RWPE1 (cell line): ENCODE measurements at places on chromosomes 1 and 21.

DNA sequence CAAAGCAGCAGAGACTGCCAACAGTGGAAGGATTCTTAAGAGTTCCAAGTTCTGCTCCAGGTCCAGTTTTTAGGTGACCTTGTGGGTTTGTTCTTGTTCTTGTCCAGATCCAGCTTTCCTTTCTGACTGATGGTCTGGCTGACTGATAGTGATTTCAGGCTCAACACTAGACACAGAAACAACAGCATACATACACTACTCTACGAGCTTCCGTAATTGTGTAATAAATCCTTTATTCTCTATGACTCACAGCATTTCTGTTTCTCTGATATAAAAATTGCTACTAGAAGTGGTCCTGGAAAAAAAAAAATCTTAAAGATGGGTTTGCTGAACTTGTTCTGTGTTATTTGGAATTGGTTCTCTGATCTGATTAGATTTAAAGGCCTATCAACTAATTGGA lies 62.2 kb upstream of the PTCH2 start:
- DNase-seq: no peak

- no peak for DNase-seq
Observed at GRCh38 chr1:47622776-47623556, 185.1 kb downstream of the FOXD2 start.

GRCh38 chr1:243715285-243715684 lies 134.8 kb downstream of the AKT3 start:
- no peak for DNase-seq

DNA sequence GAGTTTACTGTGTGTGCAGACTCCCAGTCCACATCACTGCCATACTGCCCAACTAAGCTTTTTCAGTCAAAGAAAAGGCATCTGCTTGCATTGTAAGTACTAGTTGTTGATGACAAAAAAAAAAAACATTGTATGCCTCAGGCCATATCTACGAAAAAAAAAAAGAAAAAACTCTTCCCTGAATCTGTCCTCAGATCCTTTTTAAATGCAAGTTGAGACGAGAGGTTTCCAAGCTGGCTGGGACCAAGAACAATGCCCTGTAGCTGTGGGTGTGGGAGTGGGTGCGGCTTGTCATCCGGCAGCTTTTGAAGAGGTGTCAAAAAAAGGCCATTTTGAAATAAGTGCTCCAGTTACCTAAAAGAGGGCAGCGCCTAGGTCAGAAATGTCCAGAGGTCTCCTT lies 29.2 kb upstream of the HHAT start:
- peak; percentile 15 for DNase-seq

DNA sequence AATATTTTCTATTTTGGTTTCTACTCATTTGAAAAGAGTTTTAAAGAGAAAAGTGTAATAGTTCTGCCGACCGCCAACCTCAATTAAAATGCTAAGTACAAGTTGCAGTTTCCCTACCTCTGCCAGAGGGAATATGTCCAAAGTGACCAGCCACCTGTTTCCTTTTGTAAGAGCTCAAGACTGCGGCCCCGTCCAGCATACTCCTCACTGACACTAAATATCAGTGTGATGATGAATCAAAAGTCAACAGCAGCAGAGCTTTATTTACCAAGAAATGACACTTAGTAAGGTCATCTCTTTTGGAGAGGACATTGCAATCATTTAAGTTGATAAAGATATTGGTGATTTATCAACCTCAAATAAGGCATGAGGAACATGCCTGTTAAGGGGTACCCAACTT lies 57.4 kb upstream of the NRIP1 start:
- no peak for DNase-seq

- DNase-seq: no peak
Observed at GRCh38 chr1:24193046-24193445, 6.0 kb upstream of the IFNLR1 start.

GRCh38 chr1:30948278-30948677 lies 39.7 kb upstream of the SDC3 start:
- DNase-seq: no peak

DNA sequence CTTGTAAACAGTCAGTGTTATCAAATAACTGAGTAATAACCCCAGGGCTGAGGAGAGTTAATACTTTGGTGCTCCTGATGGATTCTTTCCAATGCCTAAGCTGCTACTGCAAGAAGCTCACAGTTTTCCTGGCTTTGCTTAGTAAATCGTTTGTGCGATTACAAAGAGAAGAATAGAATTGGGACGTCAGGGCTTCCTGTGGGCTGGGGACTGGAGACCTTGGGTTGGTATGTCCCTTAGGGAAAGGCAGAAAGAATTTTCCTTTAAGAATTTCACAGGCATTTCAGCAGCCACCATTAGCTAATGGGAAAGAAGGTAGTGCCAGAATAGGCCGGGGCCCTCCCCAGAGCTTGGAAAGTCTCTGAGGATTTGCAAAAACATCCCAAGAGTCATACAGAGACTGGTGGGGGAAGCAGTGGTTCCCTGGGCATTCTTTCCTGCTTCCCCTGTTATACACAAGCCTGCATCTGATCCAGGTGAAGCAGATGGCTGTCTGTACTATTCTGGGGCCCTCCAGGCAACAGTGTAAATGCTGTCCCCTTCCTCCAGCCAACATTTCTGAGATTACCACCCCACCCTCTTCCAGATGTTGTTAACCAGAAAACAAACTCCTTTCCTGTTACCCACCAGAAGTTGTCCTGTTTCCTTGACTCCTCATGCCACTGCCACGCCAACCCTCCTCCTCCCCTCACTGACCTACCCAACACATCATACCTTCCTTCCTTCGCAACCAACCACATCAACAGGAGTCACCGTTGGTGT lies 40.2 kb downstream of the PLXNA2 start:
- no peak for DNase-seq

DNA sequence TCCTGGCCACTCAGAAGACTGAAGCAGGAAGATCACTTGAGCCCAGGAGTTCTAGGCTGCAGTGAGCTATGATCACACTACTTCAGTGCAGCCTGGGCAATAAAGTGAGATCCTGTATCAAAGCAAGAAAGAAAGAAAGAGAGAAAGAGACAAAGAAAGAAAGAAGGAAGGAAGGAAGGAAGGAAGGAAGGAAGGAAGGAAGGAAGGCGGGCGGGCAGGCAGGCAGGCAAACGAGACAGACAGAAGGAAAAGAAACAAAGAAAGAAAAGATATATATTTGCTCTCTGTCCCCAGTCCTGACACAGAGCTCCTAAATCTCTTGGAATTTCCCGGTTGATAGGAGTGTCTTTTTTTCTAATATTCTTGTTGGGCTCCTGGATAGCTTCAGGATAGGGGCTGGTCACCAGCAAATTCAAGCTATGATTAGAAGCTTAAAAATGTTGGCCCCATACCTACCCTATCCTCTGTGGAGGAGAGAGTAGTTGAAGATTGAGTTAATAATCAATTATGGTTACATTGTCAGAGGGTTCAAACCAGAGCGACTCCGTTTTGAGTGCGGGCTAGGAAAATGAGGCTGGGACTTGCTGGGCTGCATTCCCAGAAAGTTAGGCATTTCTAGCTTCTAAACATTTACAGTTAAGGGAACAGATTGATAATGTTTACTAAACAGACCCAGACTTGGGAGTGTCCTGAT lies 3.3 kb upstream of the MIGA1 start:
- DNase-seq: no peak

DNA sequence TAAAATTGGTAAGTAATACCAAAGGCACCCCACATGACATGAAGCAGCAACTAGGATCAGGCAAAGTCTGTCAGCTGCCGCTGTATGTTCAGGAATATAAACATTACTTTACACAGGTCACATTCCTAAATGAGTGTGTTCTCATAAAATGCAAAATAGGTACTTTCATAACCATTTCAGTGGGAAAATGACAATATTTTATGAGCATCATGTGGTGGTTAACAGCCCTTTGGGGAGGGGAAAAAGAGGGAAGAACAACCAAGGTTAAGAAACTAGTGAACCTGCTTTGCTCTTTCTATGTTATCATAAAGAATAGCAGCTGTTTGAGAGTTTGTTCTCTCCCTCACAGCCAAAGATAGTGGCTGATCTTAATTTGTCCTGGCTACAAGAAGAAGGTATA lies 105.4 kb upstream of the LBR start:
- DNase-seq: no peak

- no peak for DNase-seq
Observed at GRCh38 chr1:55823541-55824250, 608.5 kb upstream of the USP24 start.

GRCh38 chr1:146019231-146020057 lies 2.1 kb downstream of the HJV start:
- no peak for DNase-seq

GRCh38 chr1:228198977-228199590 lies 8.8 kb upstream of the OBSCN start:
- DNase-seq: peak; percentile 32

DNA sequence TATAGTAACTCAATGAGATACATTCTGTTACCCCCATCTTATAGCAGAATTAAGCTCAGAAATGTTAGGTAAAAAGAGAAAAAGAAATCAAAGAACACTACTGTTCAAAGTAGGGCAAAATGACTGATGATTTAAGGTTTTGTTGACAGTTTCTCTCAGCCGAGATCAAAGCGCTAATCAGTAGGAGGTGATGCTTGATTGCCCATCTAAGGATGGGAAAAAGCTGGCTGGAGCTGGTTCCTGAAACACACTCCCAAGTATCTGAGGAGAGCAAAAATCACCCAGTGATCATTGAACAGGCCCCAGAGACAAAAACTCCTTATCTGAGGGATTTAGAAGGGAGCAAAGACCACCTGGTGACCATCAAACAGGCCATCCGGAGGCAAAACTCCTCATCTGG lies 64.5 kb upstream of the CSF1 start:
- DNase-seq: no peak

- no peak for DNase-seq
Observed at GRCh38 chr1:156760092-156760795, 7.1 kb upstream of the PRCC start.

DNA sequence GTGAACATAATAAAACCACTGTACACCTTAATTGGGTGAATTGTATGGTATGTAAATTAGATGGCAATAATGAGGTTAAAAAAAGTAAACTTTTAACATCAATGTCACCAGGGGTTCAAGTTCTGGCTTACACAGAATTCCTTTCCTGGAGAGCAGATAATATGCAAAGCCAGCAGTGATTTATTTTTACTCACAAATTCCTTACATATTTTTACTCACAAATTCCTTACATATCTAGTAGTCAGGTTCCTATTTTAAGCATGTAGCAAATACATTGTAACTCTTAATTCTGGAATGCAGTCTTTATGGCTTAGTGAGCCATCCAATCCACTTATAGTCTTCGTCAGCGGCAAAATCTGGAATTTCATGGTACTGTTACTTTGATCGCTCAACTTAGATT lies 1.3 kb upstream of the UBE4B start:
- DNase-seq: peak; percentile 45

GRCh38 chr1:25590096-25590824 lies 26.3 kb upstream of the MAN1C1 start:
- DNase-seq: no peak

- no peak for DNase-seq
Observed at GRCh38 chr21:36461277-36461917, 18.5 kb downstream of the CLDN14 start.

DNA sequence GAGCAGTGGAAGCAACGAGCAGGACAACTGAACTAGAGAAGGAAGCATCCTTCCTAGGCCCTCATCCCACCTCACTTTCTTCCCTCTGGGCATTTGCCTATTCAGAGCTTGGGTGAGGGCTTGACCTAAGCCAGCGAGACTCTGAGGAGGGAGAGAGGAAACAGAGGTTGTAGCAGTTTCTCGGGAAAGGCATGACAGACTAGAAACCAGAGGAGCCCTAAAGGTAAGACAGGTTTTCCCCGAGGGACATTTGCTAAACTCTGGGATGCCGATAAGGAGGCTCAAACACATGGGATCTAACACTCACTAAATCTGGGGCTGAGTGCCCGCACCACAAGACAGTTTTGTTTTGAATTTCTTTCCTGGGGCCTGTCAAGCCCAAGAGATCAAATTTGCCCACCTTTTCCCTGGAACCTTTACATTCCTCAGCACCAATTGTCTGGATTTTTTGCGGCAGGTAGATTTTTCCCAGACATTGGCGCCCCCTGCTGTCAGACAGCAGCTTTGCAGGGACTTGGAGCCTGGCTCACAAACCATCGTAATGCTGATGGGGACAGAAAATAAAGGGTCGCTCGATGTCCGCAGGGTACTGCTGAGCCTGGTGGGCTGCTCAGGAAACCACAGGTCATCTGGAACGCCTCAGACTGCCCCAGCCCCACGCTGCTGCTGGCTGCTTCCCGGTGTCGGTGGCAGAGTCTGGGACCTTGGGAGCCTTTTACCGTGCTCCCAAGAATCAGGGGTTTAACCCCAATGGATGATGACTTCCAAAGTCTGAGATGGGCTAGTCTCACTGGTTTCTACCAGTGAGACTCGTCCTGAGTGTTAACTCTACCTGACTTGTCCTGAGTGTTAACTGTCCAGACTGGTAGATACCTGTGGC lies 23.4 kb upstream of the TSPAN2 start:
- DNase-seq: no peak

DNA sequence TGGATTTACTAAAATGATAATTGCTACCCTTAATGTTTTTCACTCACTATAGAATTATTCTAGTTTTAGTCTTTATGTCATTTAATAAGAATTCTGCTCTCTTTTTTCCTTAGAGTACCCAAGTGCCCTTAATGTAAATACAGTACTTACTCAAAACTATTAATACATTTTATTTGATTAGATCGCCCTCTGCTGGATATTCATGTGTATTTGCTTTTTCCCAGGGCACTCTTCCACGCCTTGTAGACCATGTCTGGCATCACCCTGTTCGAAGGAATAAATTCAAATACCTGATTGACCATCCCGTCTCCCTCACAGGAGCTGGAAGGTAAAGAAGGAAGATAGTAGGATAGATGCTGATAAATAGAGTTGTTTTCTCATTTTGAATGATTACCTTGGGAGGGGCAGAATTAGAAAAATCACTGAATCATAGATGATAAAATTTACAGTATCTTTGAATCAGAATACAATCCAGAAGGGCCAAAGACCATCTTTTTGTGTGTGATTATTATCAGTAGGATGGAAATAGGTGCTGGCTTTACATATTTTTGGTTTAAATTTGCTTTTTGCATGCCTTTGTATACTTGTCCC lies 4.1 kb downstream of the AXDND1 start:
- DNase-seq: peak; percentile 70

- DNase-seq: no peak
Observed at GRCh38 chr21:16755061-16755460, 757.8 kb upstream of the CXADR start.

GRCh38 chr1:214451596-214451995 lies 99.8 kb downstream of the PTPN14 start:
- no peak for DNase-seq

DNA sequence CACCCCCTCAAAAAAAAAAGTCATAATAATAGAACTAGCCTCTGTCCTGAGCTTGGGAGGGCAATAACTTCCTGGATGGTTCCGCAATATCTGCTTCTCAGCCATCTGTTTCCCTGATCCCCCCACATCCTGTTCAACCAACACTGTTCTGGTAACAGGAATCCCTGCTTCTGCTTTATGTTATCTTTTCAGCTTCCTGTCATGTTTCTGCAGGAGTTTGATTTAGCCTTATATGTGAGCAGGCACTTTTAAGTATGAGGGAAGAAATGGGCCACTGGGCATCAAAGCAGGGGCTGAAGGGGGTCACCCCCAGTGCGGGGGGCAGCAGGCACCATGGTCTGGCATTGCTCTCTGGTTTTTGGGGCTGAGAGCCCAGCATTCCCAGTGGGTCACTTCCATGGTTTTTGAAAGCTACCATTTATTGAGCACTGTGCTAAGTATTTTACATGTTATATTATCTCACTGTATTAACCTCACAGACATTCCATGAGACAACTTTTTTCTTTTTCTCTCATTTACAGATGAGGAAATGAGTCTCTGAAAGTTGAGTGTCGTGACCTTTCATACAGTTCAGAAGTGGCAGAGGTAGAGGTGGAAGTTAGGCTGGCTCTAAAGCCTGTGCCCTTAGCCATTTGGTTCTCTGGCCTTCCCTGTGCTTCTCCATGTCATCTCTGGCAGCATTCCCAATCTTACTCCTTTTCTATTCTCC lies 61.9 kb downstream of the DNTTIP2 start:
- no peak for DNase-seq
